A549 (cell line): ENCODE measurements at places on chromosomes 1 and 21. TPM values are rescaled to one million over a fixed set of nuclear protein-coding genes. Genes with fewer than 3 reads are reported as not detected.

- DNase-seq = no peak
These were observed 110.8 kb downstream of the KCND3 start for GRCh38 chr1:111878649-111879048.

DNA sequence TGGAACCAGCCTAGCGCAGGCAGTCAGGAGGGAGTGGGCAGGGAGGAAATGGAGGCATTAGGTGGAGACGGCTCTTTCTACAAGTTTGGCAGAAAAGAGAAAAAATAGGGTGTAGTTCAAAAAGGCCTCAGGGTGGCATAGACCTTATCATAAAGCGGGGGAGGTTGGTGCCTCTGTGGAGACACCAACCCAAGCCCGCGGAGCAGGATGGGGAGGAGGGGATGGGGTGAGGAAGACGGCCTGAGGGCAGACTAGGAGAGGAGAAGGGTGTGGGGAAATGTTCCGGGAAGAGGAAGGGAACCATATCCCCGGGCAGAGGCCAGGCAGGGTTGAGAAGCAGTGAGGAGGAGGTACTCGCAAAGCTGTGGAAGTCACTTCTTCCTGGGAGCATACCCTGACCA is 17.4 kb upstream of the SHE start:
- no peak for DNase-seq

DNA sequence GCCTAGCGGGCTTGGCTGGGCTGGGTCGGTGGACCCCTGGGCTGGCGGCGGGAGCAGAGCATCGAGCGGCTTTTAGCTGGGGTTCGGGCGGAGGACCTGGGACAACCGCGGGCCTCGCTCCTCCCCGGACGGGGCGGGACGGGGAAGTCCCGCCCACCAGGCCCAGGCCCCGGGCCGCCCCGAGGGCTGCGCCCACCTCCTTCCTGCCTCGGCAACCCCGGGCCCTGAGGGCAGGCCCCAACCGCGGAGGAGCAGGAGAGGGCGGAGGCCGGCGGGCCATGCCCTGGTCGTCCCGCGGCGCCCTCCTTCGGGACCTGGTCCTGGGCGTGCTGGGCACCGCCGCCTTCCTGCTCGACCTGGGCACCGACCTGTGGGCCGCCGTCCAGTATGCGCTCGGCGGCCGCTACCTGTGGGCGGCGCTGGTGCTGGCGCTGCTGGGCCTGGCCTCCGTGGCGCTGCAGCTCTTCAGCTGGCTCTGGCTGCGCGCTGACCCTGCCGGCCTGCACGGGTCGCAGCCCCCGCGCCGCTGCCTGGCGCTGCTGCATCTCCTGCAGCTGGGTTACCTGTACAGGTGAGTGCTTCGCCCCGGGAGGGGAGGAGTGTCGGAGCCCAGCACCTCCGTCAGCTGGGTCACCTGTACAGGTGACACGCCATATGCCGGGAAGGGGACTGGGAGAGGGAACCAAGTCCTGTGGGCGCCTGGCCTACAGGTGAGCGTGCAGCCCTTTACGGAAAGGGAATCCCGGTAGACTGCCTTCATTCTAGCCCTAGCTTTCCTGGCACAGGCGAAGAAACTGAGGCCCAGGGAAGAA is at the start of gene XKR8:
Gene XKR8 (plus strand): TSS at position 182 of the 812 bp plus-strand sequence. CDS start 97 bp downstream, at position 279.
- peak; percentile 76 for DNase-seq

- DNase-seq = no peak
These were observed 146.6 kb downstream of the CNIH3 start for GRCh38 chr1:224762701-224763100.

DNA sequence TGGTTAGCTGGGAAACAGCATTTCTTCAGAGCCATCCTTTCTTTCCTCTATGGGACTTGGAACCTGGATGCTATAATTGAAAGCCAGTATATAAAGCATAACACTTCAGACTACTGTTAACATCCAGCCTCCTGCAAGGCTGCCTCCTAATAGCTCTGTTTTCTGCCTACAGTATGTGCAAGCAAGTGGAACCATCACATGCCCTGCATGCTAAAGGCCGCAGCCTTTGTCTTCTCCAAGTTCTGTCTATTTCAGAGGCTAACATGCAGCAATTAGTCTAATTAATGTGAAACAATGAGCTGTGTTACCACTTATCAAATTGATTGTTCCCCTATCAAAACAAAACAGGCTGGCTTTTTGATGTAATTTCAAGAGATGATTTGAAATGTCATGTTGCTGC is 82.7 kb upstream of the ESRRG start:
- DNase-seq = no peak

DNA sequence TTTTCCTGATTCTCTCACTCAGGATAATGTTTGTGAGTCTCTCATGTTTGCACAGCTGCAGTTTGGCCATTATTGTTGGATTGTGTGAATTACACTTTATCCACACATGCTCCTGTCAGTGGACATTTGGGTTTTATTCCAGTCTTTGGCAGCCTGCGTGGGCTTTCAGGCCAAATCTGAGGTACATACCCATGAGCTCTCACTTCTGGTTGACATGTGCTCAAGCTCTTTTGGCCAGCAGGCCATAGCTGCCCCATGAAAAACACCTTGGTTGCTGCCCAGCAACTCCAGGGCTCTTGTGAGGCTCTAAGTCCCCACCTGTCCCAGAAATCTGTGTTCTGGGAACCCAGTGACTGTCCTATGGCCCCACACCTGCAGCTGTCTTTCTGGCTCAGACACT is 124.5 kb upstream of the GALNT2 start:
- DNase-seq = no peak

DNA sequence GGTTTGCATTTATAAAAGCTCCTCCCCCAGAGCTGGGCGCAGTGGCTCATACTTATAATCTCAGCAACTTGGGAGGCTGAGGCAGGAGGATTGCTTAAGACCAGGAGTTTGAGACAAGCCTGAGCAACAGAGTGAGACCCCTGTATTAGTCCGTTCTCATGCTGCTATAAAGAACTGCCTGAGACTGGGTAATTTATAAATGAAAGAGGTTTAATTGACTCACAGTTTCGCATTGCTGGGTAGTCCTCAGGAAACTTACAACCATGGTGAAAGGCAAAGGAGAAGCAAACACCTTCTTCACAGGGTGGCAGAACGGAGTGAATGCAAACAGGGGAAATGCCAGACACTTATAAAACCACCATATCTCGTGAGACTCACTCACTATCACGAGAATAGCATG is 52.5 kb downstream of the ZNF684 start:
- no peak for DNase-seq

MAP10 gene
- polyA plus RNA-seq = 1.6 to 2.5 TPM (median 2.1 TPM) in 3 replicates

- no peak for DNase-seq
These were observed 9.5 kb upstream of the CSF1 start for GRCh38 chr1:109901141-109901523.

DNA sequence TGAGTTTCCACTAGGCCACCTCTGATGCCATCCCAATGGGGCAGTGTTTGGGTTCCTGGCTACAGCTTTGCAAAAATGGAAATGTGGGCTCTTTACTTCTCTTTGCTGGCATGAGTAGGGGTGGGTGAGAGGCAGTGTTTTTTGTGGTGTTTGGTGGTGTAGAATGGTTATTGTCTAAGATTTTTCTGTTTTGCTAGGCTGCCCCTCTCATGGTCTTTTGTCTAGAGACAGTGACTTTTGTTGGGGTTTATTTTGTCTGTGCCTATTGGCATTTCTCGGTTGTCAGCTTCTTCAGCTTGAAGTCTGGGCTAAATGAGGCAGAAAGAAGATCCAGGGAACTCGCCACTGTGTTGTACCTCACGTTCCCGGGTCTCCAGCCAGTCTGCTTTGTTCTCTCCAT is 112.1 kb downstream of the CENPF start:
- DNase-seq = no peak

DNA sequence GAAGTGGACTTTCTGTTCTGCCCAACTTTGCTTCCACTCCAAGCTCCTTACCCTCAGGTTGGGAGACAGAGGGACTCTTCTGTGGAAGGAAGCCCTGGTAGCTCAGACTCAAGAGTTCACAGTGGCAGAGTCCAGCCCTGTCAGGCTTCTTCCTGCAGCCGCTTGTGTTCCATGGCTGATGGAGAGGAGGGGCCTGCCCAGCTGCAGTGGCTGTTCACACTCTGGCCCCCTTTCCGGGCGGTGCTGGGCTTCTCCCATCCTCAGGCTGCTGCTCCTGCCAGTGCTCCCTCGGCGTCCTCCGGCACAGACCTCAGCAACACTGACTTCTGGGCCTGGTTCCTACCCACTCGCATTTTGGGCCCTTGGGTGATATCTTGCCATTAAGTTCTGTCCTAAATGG is 4.0 kb downstream of the KRTAP10-1 start:
- DNase-seq = no peak

RCC2 gene
- polyA plus RNA-seq = 82.5 to 90.0 TPM (median 84.7 TPM) in 3 replicates

DNA sequence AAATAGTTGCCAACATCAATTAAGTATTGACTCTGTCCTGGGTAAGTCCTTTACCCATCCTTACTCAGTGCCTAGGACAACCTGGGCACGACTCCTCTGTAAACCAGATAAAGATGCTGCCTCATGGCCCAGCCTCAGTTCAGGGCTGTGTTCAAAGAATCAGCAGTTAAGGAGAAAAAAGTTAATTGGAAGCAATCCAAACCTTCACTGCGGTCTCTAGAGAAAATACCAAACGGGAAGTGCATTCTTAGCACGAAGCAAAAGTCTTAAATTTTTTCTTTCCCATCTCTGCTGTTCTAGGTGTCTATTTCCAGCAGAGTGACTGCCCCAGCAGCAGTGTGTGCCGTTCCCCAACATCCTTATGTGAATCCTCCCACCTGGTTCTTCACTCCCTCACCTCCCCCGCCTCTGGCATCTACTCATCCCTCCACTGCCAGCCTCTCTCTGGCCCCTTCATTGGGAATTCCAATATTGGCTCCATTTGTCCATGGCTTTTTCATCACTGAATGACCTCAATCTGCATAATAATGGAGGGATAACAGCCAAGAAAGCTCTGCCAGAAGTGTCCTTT is 23.2 kb downstream of the KANK4 start:
- no peak for DNase-seq

DNA sequence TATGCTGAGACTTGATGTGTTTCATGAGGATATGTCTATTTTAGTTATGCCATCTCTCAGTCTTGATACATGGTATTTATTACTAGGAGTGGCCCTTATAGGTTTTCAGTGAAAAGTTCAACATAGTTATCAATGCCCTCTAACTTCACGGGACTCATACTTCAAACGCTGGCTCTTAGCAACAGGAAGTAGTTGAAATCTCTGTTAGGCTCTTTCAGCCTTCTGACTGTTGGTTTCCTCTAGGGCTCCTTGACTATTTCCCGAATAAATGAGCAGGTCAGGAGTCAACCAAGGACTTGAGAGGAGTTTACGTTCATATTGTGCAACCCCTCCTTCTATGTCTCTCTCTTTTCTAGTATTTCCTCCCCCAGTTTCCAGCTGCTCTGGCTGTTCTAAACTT is 141.8 kb downstream of the RGS7 start:
- DNase-seq = no peak

DNA sequence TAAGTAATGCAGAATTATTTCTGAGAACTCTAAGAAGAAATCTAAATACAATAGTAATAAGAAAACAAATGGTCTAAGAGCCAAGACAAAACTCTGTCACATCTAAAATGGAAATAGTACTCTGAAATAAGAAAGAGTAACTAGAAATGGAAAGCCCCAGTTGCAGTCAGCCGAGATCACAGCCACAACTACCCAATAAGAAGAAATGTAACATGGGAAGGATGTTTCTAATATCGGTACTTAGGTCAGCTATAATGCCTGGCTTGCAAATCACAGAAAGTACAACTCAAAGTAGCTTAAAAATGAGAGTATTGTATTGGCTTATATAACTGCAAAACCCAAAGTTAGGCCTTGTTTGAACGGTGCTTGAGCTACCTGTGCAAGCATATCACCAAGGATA is 58.6 kb upstream of the USP25 start:
- DNase-seq = no peak

- DNase-seq = peak; percentile 17
These were observed 255.9 kb downstream of the FAF1 start for GRCh38 chr1:50704126-50704525.

DNA sequence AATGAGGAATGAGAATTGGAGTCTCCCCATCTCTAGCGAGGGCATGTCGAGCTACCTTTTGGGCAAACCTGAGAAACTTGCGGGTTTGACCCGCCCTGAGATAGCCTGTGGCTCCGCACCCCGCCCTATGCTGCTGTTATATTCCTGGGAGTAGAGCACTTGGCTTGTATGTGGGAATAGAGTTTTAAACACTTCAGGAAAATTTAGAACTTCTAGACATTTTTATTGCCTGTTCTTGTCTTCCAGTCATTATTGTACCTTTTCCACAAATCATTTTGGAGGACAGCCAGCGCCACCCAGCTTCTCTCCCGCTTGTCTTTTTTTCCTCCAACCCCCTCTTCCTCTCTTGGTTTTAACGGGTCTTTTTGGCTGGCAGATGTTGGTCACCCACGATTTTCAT is 738 bp downstream of the GNPAT start:
- peak; percentile 63 for DNase-seq

CCDC185 gene
- polyA plus RNA-seq = 0.04 TPM in 1 of 3 replicates, not detected in the others

DNA sequence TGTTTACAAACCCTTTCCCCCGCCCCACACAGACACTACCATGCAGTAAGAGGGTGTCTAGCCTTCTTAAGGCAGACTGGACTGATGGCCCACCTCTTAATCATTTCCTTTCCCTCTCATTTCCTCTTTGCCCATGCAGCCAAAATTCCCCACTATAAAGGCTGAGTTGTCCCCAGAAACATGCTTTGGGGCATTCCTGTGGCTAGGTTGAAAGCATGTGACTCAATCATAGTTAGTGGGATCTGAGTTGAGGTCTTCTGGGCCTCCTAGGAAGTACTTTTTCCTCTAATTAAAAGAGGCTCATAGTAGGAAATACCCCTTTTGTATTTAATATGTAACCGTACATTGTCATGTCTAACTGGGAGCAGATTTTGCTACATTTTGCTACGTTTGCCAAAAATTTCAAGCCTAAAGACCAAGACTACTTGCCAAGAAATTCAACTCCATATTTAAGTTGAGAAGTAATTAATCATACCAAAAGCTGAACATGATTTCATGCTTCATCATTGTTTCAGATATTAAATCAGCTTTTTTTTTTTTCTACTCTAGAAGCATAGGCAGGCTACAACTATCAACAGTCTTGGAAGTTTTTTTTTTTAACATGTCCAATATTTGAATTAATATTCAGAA is 174.7 kb downstream of the ADGRL4 start:
- peak; percentile 5 for DNase-seq

CHODL gene
- not detected in 3 replicates for polyA plus RNA-seq

GRCh38 chr1:158509471-158510156 is 37.6 kb downstream of the OR10R2 start:
- no peak for DNase-seq

GRCh38 chr21:31078796-31079195 is 40.5 kb upstream of the KRTAP19-8 start:
- DNase-seq = no peak
